Astrocyte of the spinal cord (primary cell): ENCODE measurements at places on chromosomes 16 and 17.

DNA sequence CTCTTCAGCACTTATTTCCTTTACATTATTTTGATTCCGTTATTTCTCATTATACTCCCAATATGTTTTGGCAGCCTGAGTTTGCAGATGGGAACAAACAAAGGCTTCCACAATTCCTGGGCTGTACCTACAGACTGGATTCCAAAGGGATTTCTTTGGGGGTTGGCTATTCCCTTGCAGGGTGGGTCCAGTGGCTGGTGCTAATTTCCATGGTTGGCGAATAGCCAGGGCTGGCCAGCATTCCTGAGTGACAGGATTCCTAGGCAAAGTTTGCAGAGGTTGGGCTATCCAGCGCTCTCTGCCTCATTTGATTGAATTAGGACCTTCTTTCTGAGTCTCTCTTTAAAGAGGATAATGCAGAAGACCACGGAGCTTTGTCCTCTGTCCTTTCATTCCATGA, 207.4 kb downstream of the MAF start:
- no peak for DNase-seq

DNA sequence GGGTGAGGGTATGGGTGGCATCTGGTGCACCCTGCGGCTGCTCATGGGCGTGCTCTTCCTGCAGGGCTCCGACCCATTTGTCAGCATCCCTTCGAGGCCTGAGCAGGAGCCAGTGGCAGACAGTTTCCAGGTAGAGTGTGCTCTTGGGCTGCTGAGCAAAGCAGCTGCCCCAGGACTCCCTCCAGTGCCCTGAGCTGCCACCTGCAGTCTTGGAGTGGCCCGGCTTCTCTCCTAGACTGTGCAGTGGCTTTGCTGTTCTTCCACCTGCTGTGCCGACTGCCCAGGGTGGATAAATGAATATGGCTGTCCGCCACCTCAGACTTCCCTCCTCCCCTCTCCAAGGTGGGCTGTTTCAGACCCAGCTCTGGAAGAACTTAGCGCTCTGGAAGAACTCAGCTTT, 10.8 kb upstream of the JPT2 start:
- no peak for DNase-seq

DNA sequence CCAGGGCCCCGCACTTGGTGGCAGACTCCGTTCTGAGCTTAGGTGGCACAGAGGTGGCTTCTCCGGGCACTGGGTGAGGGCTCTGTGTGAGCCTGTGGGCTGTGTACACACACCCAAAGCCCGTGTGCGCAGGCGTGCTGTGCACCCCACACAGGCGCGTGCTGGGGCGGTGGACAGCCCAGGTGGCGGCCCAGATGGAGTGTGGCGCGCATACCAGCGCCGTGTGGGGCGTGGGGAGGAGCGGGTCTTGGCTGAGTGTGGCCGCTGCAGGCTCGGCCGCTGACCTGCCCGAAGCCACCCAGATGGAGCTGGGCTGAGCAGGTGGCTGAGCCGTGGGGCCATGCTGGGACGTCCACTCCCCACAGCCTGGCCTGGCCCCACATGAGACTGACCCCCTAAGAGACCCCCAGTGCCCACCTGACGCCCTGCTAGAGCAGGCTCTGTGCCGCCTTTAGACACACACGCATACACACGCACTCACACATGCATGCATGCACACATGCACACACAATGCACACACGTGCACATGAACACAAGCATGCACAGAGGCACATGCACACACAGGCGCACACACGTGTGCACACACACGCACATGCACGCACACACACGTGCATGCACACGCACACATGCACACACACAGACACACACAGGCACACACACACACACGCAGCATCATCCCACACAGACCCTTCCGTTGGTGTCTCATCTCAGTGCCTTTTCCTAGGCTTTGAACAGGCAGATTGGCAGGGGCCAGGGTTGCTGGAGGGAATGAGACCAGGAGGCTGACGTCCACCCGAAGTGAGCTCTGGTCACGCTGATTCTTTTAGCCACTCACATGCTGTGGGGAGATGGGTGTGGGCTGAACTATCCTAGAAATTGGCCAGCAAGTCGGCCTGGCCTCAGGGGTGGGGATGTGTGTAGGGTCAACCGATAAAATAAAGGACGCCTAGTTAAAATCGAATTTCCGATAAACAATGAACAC, 2.1 kb downstream of the PRR35 start:
- no peak for DNase-seq

GRCh38 chr17:17946093-17946492, 26.1 kb downstream of the TOM1L2 start:
- no peak for DNase-seq

GRCh38 chr16:11759997-11760396, 17.3 kb upstream of the TXNDC11 start:
- no peak for DNase-seq
